ENCODE measurements at places on chromosomes 11 and 22.

GRCh38 chr11:109697140-109697843 is 275.3 kb downstream of the C11orf87 start:
- peak; percentile 34 for DNase-seq

- DNase-seq, result no peak
Measured at GRCh38 chr11:74007691-74008372, 1.1 kb downstream of the UCP3 start.

DNA sequence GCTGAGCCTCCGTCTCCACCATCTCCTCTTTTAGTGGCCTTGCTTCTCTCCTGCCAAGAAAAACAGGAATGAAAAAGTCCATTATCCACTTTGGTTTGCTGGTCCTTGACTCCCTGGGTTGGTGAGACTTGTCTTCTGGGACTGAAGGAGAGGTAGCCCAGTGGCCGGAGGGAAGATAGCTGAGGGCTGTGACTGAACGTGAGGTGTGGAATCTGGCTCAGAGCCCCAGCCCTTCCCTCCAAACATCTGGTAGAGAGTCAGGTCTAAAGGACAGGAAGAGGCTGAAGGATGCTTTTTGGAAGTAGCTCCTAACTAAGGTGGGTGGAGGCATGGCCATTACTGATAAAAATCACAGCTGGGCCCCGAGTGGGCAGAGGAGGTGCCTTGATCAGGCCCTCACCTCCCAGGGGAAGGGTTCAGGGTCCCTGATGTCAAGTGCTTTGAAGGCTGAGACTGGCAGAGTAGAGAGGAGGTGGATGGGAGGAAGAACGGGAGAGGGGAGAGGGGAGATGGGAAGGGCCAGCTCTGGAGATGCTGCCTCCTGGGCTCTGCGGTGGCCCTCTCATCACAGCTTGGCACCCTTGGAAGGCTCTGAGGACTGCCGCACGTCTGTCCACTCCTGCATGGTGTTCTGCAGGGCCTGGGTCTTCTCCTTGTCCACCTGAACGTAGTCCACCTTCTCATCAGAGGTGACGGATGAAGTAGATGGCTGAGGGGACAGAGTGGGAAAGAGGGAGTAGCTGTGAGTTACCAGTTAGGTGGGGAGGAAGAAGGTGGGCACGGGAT is 30.2 kb downstream of the USP35 start:
- no peak for DNase-seq

DNA sequence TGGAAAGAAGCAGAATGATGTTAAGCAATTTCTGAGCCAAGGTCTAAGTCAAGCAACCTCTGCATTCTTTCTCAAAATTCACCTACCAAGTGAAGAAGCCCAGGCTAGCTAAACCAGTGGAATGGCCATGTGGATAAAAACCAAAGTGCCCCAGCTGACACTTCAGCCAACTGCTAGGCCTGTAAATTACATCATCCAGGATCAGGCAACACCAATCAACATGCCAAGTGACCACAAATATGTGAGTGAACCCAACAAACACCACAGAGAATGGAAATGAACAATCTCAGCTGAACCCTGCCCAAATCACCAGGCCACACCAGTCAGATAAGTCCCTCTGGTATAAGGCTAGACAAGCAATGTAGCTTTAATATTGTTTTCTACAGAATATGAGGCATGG is 25.1 kb upstream of the FJX1 start:
- DNase-seq, result peak; percentile 44

DNA sequence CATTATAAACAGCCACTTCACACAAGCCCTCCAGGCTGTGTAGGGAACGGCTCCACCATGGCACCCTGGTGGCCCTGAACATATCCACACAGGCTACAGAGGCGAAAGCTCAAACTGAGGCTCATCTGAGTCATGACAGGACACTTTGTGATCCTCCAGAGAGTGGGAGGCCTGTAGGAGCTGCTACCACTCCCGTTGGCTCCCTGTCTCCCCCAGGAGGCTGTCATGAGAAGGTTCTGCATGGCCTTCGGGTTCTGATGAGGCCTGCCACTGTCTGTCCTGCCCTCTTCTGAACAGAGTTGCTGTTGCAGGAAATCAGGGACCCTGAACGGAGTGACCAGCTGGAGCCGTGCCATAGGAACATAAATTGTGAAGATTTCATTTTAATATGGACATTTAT is 23.8 kb upstream of the ALDH3B2 start:
- DNase-seq, result no peak
